ENCODE measurements at places on chromosomes 2 and 18. TPM values are rescaled to one million over a fixed set of nuclear protein-coding genes. Genes with fewer than 3 reads are reported as not detected.

PCARE gene
- total RNA-seq = not detected

- DNase-seq = no peak
Observed at GRCh38 chr2:109560265-109560664, 53.5 kb downstream of the SEPTIN10 start.

DNA sequence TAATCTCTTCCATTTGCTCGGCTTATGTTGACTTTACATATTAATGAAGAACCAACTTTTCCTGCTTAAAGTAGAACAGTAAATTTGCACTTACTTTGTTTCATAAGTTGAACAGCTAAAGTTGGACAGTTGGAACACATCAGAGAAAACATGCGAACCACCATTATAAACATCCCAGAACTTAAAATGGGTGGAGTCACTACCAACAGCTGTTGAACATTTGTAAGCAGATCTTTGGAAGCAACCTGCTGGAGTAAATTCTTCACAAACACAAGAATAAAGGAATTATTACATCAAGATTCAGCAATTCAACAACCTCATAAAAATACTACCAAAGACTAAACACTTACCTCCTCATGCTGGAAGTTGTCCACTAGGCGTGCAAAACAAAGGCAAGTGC, 96.4 kb upstream of the DNER start:
- no peak for DNase-seq

GRCh38 chr2:121502781-121503180, 27.9 kb upstream of the RNU4ATAC start:
- no peak for DNase-seq

Data from glomerular endothelial cell (primary cell).